ENCODE measurements at places on chromosomes 16 and 17.

- no peak for DNase-seq
These were observed 222.9 kb downstream of the CPPED1 start for GRCh38 chr16:12580809-12581208.

DNA sequence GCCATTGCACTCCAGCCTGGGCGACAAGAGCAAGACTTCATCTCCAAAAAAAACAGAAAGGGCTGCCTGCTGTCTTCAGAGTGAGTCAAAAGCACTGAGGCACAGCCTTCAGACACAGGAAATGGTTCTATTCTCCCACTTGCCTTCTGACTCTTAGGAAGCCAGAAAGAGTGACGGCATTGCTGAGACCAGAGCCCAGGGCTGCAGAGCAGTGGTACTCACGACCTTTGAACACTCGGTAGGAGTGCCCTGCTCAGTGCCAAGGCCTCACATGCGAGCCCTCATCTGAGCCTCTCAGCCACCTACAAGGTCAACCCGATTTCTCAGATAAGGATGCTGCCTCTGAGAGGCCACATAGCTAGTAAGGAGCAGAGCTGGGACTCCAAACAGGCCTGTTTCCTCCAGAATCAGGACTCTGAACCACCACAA, 3.5 kb upstream of the ITGAE start:
- no peak for DNase-seq

DNA sequence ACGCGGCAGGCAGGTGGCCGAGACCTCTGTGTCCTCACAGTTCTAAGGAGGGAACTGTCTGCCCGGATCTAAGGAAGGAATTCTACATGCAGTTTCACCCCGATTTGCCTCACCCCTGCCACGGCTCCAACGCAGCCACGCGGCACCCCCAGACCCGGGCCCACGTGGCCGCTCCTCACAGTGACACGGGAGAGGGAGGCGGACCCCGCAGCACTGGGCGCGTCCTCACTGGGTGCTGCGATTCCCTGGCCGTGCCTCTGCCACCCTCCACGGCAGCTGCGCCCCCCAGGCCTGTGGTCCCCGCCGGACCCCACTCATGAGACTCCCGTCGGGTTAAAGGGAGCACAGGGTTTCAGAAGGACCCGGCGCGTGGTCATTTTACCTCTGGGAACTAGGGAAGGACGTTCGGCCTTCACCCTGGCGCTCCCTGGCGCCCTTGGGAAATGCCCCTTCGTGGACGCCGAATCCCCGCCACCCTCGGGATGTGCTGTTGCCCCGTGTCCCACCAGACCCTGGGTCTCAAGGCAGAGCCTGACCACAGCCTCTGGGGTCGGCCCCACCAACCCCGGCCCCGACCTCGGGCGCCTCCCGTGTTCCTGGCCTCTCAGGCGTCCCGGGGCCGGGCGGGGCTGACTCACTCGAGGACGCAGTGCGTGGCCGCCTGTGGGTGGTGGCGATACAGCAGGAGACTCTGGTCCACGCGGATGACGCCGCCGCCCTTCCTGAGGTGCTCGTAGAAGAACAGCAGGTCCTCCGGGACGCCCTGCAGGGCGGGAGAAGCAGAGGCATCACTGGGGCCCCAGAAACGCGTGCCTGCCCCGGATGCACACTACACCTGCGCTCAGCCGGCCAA, 118.8 kb upstream of the METRNL start:
- no peak for DNase-seq

DNA sequence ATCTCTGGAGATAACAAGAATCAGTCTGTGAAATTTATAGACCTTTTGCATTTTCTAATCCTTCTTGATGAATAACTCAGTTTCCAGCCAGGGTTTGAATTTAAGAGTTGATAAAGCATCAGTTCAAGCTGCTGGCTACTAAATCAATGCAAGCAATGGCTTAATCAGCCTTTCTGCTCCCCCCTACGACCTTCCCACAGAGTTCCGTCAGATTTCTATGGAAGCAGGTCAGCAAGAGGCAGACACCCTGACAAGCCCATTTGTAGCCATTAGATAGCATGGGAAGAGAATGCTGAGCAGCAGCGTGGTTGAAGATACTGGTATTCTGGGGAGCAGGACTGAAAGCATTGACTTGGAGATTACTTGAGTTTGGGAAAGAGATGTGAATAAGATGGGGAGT, 868.1 kb downstream of the KCNJ2 start:
- no peak for DNase-seq

GRCh38 chr17:81438007-81438659, 42.9 kb downstream of the BAHCC1 start:
- DNase-seq = no peak

GRCh38 chr16:85055493-85056210, 28.1 kb downstream of the KIAA0513 start:
- no peak for DNase-seq

DNA sequence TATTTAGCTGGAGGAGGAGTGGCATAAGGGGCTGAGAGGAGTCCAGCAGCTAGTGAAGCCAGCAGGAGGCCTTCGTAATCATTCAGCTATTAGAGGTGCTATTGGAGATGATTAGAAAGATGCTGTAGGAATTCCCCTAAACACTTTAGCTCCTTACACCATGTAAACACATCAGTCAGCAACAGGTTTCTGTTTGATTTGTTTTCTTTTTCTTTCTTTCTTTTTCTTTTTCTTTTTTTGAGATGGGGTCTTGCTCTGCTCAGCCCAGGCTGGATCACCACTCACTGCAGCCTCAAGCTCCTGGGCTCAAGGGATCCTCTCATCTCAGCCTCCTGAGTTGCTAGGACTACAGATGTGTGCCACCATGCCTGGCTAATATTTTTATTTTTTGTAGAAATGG, 10.6 kb upstream of the SEPHS2 start:
- no peak for DNase-seq

Data from HFF-Myc (cell line).